ENCODE measurements at places on chromosomes 5 and 9. TPM values are rescaled to one million over a fixed set of nuclear protein-coding genes. Genes with fewer than 3 reads are reported as not detected.
A peak's percentile ranks its signal among the peaks of the same experiment; 100 is the strongest.

Gene CEL
- total RNA-seq, result 0.18 TPM

Gene SNCAIP
- 8.2 TPM for total RNA-seq

- peak; percentile 71 for DNase-seq
Observed at GRCh38 chr9:123997665-123998277, 13.8 kb upstream of the LHX2 start.

- no peak for DNase-seq
Observed at GRCh38 chr5:142862594-142862993, 92.4 kb downstream of the ARHGAP26 start.

DNA sequence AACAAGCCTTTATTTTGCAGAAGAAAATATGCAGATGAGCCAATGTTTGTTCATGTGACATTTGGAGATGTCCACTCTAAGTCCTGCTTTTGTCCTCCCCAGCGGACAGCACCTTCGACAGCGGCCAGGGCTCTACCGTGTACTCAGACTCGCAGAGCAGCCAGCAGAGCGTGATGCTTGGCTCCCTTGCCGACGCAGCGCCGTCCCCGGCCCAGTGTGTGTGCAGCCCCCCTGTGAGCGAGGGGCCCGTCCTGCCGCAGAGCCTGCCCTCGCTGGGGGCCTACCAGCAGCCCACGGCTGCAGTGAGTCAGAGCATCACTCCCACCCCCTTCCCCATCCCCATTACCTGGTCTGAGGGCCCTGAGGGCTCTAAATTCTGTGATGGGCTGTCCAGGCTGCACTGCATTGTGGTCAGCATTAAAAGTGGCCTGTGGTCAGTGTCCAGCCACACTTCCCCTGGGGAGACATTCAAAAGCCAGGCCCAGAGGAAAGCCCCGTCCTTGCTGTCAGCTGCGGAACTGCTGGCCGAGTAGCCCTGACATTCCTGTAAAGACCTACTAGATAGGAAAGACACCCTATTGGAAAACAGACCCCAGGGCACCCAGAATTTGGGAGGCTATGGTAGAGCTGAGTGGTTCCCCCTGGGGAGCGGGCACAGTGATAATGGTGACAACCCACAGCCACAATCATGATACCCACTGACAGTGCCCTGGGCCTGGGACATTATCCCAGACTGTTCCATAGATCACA, 69.0 kb downstream of the WNK2 start:
- no peak for DNase-seq

- DNase-seq, result no peak
Observed at GRCh38 chr5:95007921-95008597, 276.8 kb downstream of the MCTP1 start.
